Nephron progenitor cell (in vitro differentiated cells): ENCODE measurements at places on chromosomes 2 and 18.

DNA sequence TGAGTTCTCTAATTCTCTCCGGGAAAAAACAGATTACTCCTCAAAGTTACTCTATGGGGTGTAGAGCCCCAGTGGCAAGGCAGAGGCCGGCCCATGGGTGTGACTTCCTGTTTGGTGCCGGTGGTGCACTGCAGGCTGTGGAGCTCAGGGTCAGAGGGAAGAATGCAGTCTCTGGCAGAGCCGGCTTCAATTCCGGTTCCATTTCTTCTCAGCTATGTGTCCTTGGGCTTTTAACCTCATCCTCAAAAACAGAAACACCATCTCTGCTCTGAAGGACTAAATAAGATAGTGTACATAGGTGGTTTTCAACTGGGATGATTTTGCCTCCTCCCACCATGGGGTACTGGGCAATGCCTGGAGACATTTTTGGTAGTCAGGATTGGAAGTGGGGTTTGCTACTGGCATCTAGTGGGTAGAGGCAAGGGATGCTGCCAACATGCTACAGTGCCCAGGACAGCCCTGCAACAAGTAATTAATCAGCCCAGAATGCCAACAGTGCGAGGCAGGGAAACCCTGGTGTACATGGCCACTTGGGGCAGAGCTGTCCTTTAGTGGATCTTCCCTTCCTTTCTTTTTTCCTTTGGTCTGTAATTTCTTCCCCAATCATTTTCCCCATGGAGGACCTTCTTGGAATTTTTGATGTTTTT lies 81.2 kb downstream of the INSIG2 start:
- H3K27me3 ChIP-seq, result no peaks in the 10 kb centered on the region
- no peak overlapping the region for H3K27ac ChIP-seq
- no peak overlapping the region for H3K4me3 ChIP-seq
- DNase-seq, result no peak

GRCh38 chr2:68653034-68653433 lies 9.7 kb downstream of the PROKR1 start:
- H3K4me1 ChIP-seq, result peaks cover 12% of the 10 kb centered on the region
- no peak overlapping the region for H3K27ac ChIP-seq
- no peak overlapping the region for H3K4me3 ChIP-seq
- peaks cover 13% of the 10 kb centered on the region for H3K27me3 ChIP-seq
- H3K36me3 ChIP-seq, result no peaks in the 10 kb centered on the region
- DNase-seq, result no peak

DNA sequence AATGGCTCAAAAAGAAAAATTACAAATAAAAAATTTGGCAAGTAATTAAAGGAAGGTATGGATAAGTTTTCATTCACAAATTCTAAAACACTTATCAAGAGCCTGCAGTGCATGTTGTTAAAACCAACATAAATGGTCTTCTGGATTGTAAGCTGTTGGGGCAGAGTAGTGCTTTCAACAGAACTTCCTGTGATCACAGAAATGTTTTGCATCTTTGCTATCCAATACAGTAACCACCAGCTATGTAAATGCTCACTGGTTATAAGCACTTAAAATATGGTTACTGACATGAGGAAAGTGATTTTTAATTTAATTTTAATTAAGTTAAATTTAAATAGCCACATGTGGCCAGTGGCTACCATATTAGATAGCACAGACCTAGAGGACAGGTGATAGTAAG lies 133.1 kb downstream of the NBAS start:
- no peak overlapping the region for H3K4me3 ChIP-seq
- no peaks in the 10 kb centered on the region for H3K27me3 ChIP-seq
- H3K4me1 ChIP-seq, result peaks cover 23% of the 10 kb centered on the region
- no peak overlapping the region for H3K27ac ChIP-seq

- H3K4me3 ChIP-seq, result no peak overlapping the region
- no peak for DNase-seq
- H3K4me1 ChIP-seq, result no peaks in the 10 kb centered on the region
- no peaks in the 10 kb centered on the region for H3K36me3 ChIP-seq
- H3K27ac ChIP-seq, result no peak overlapping the region
- no peaks in the 10 kb centered on the region for H3K27me3 ChIP-seq
Observed at GRCh38 chr2:140248623-140249022, 1468.4 kb upstream of the NXPH2 start.

DNA sequence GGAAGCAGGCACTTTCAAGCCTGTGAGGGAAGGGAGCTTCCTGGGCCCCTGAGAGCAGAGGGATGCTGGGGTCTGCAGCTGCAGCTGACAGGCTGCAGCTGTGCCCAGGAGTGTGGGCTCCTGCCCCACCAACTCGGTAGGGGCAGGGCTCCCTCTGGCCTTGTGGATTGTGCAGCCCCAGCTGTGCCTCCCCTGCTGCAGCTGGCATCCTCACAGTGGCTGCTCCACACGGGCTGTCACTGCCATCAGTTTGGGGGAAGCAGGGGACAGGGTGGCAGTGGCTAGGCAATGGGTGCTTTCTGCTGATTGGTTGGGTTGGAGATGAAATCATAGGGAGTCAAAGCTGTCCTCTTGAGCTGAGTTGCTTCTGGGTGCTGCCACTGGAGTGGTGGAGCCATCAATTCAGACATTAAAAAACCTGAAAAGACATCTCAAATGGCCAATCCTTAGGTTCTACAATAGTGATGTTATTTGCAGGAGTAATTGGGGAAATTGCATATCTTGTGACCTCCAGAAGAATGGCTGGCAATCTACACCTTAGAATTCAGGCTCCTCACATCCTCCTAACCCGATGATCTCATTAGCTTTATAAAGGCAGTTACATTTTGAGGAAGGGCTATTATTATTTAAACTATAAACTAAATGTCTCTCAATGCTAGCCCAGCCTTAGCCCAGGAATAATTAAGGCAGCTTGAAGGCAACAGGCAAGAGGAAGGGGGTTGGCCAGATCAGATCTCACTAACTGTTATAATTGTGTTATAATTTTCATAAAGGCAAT lies 41.3 kb downstream of the FAM171B start:
- no peak overlapping the region for H3K27ac ChIP-seq
- no peak overlapping the region for H3K4me3 ChIP-seq
- no peaks in the 10 kb centered on the region for H3K36me3 ChIP-seq
- no peaks in the 10 kb centered on the region for H3K4me1 ChIP-seq

DNA sequence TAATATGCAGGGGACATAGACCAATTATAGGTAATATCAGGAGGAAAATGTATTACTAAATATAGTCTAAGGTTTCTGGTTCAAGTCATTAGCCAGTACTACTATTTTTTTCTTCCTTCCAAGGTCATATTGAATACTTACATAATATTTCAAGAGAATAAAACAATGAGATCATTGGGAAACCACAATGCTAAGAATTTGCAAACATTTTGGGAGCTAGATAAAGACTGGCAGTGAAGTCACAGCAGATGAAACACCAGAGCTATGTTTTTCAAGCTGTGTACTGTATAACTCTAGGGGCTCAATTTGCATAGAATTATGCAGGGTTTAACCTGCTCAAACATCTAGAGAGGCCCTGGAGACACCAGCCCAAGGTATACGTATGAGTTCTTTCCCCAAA lies 80.5 kb upstream of the KCNH7 start:
- H3K4me3 ChIP-seq, result no peak overlapping the region
- no peak overlapping the region for H3K27ac ChIP-seq
- no peak for DNase-seq
- H3K4me1 ChIP-seq, result no peaks in the 10 kb centered on the region
- no peaks in the 10 kb centered on the region for H3K36me3 ChIP-seq

DNA sequence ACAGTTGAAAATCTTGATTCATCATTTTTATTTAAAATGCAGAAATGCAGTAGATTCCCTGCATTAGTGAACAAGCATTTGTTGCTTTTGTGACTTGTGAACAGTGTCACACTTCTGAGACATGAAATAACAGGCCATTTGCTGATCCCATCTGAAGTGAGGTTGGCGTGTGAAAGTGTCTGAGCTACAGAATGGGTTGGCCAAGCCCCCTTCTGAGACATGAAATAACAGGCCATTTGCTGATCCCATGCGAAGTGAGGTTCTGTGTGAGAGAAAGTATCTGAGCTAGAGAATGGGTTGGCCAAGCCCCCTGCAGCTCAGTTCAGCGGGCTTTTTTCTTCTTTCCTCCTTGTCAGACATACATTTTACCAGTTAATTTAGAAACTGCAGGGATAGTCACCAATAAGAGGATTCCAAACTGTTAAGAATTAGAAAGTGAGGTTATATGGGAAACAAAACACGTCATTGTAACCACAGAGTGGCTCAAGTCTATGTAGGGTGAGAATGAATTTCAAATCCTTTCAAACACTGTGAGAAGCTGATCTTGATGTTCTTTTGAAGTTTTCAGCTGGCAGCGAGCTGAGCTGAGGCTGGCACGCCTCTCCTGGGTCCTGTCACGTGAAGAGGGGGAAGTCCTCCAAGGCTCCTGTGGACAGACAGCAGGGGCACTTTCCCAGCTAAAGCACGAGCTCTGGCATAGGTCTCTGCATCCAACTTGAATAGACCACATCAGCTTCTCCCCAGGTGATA lies 339.2 kb upstream of the SALL3 start:
- DNase-seq, result no peak
- peaks cover 4% of the 10 kb centered on the region for H3K27me3 ChIP-seq
- peaks cover 69% of the 10 kb centered on the region for H3K4me1 ChIP-seq
- H3K36me3 ChIP-seq, result no peaks in the 10 kb centered on the region
- no peak overlapping the region for H3K4me3 ChIP-seq

- no peak for DNase-seq
- no peaks in the 10 kb centered on the region for H3K36me3 ChIP-seq
- no peak overlapping the region for H3K27ac ChIP-seq
- no peaks in the 10 kb centered on the region for H3K27me3 ChIP-seq
Observed at GRCh38 chr2:41038408-41038807, 586.5 kb upstream of the SLC8A1 start.

- H3K4me1 ChIP-seq, result peaks cover 69% of the 10 kb centered on the region
- H3K4me3 ChIP-seq, result no peak overlapping the region
- H3K27ac ChIP-seq, result peak overlapping the region; percentile 69
- DNase-seq, result no peak
Observed at GRCh38 chr2:42339191-42339912, 21.7 kb downstream of the COX7A2L start.

DNA sequence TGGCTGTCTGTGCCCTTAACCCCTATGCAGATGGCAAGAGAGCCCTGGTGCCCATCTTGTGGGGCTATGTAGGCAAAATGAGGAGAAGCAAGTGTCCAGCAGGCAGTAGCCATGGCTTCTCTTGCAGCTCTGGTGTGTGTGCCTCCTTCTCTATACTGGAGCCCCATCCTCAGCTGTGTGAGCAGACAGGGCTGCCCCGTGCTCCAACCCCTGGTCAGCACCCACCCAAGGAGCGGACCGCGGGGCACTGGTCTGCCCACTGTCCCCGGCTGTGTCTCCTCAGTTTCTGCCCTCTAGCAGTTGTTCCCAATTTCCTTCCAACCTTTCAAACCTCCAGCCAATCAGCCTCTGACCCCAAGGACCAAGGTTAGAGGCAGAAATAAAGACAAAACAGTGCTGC lies 134.9 kb upstream of the GLI2 start:
- H3K4me1 ChIP-seq, result peaks cover 4% of the 10 kb centered on the region
- H3K27ac ChIP-seq, result no peak overlapping the region
- DNase-seq, result no peak

- H3K27me3 ChIP-seq, result peaks cover 3% of the 10 kb centered on the region
- no peak overlapping the region for H3K4me3 ChIP-seq
- peaks cover under 1% of the 10 kb centered on the region for H3K36me3 ChIP-seq
- H3K4me1 ChIP-seq, result no peaks in the 10 kb centered on the region
- no peak for DNase-seq
- H3K27ac ChIP-seq, result no peak overlapping the region
Observed at GRCh38 chr2:27977731-27978312, 87.3 kb downstream of the BABAM2 start.

DNA sequence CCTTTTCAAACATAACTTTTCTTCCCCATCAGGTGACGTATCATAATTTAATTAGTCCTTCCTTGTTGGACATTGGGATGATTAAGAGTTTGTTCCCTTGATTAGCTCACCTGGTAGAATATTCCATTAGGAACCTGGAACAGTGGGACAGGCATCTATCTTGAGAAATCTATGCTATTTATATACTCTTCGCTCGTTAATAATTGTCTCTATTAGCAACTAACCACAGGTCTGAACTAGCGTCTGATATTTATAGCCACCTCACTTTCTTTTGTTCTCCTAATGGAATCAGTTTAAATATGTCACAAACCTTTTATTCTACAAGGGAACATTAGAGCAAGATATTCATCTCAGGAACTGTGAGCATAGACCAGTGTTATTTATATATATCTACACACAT lies 79.8 kb downstream of the MAPK4 start:
- no peak for DNase-seq
- H3K4me1 ChIP-seq, result peaks cover 57% of the 10 kb centered on the region
- H3K4me3 ChIP-seq, result no peak overlapping the region

GRCh38 chr2:110878150-110878549 lies 145.8 kb downstream of the ACOXL start:
- H3K36me3 ChIP-seq, result peaks cover 5% of the 10 kb centered on the region
- no peak for DNase-seq
- H3K27ac ChIP-seq, result no peak overlapping the region
- H3K4me1 ChIP-seq, result peaks cover 11% of the 10 kb centered on the region

DNA sequence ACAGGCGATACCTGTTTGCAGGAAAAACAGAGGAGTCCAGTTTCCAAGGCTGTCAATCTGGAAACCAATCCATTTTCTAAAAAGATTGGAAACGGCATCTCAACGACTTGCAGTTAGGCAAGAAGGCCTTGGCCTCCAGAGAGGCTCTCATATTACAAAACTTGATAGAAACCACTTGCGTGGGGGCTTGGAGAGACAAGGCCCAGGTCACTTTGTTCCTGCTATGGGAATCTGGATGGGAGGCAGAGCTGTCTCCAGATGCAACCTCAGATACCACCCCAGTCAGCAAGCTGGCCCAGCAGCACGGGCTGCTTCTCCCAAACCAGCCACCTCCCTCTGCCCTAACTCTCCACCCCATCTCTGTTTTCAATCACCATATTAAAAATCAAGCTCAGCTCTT lies 298.8 kb downstream of the TNS1 start:
- H3K4me3 ChIP-seq, result no peak overlapping the region
- peaks cover 21% of the 10 kb centered on the region for H3K4me1 ChIP-seq
- H3K27ac ChIP-seq, result peak overlapping the region; percentile 50

DNA sequence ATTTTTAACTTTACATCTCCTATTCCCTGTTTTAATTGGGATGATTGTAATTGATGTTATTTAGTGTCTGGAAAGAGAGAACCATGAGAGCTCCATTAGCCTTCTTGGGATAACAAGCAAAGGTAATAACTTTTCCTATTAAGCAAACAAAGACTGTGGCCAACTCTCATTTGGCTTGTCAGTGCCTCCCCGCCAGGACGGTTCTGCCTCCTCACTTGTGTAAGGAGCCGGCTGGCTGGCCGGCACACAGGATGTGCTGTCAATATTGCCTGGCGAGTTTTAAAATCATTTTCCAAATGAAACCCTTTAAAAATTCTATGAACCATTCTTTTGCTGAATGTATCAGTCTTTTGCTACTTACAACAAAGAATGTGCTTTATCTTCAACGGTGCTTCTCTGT lies 898.3 kb downstream of the CPS1 start:
- H3K27me3 ChIP-seq, result no peaks in the 10 kb centered on the region
- DNase-seq, result peak; percentile 28
- peaks cover 13% of the 10 kb centered on the region for H3K36me3 ChIP-seq
- no peak overlapping the region for H3K27ac ChIP-seq
- H3K4me1 ChIP-seq, result peaks cover 25% of the 10 kb centered on the region
